ENCODE measurements at places on chromosomes 13 and 19. TPM values are rescaled to one million over a fixed set of nuclear protein-coding genes. Genes with fewer than 3 reads are reported as not detected.

EFNB2 gene
- 12.4 TPM for total RNA-seq

DNA sequence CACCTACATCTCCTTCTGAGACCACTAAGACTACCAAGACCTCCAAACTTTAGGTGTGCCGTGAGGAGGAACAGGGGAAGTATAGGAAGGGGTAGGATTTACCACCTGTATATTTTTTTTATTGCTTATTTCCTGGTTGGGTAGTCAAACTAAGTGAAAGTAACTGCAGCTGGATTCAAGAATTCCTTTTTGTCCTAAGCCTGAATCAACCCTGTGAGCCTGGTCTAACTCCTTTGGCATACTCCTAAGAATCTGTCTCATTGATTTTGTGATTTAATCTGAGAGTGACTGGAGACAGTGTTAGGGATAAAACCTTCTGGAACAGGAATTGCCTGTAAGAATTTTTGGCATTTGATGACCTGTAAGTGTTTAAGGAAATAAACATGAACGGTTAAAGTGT lies 523.5 kb upstream of the MIR17HG start:
- DNase-seq = no peak

- no peak for DNase-seq
These were observed 11.8 kb downstream of the NLRP11 start for GRCh38 chr19:55820037-55820436.

DNA sequence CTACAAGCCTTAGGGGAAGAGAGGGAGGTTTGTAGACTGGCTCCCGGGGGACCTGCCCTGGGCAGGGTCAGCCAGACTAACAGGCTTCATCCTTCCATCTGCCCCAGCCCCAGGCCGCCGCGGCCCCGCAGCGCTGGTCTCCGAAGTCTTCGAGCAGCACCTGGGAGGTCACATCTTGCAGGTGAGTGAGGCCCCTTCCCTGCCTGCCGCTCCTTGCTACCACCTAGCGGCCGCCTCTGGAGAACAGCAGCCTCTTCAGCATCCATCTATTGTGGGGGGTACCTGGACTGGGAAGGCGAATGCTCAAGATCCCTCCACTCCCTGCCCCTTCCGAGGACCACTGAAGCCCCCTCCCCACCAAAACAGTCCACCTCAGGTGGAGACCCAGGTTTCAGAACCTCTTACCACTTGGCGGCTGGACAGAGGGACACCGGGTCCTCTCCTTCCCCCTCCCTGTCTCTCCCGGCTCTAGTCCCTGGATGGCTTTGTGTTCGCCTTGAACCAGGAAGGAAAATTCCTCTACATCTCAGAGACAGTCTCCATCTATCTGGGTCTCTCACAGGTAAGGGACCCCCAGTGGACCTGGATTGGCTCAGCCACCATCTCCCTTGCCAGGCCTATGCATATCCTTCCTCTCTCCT lies 12.7 kb downstream of the NPAS1 start:
- peak; percentile 86 for DNase-seq

DNA sequence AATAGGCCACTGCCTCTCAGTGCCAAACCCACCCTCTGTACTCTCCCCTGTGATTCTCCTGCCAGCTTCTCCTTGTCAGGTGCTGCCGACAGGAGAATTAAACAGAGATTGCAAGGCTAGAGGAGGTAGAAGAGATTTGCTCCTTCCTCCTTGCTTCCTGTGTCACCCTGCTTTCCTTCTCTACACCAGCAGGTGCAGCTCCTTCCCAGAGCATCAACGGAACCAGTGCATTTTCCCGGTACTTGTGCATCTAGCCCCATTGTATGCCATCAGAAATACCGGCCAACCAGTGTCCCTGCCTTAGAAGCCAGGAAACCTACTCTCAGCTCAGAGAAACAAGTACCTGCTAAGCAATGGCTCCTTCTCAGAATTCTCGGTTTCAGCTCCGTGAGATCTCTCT lies 253.2 kb downstream of the SUCLA2 start:
- no peak for DNase-seq

SHD gene
- total RNA-seq = not detected

- peak; percentile 90 for DNase-seq
These were observed 50.5 kb upstream of the UBE2L5 start for GRCh38 chr13:30371649-30372265.

DNA sequence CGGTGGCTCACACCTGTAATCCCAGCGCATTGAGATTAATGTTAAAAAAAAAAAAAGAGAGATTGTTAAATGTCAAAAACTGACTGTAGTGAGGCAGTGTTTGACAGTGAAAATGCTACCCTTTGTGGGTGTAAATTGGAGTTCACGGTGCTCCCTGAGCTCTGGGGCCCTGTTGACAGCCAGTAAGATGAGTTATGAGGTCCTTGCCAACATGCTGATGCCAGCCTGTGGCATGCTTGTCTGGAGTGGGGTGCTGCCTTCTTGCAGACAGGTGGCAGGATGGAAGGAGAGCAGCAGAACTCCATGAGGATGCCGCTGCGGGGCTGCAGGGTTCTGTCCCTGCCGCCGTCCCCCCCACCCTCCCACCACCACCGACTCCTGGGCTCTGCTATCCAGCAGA lies 25.9 kb downstream of the PRAM1 start:
- DNase-seq = no peak

DNA sequence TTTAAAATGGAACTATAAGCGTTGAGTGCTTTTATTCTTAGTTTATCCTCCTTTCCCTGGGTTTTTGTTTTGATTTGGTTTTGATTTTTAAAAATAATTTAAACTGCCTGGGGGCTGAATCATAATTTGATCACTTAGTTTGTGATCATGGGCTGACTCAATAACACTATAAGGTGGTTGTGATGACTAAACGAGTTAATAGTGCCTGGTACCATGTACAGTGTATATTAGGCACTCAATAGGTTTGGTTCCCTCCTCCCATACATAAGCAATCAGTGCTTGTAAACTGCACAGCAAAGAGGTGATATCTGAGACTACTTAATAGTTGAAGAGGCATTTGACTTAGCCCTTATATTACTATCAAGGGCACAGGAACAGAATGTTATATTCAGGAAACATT lies 200.9 kb upstream of the RFC3 start:
- DNase-seq = no peak

DNA sequence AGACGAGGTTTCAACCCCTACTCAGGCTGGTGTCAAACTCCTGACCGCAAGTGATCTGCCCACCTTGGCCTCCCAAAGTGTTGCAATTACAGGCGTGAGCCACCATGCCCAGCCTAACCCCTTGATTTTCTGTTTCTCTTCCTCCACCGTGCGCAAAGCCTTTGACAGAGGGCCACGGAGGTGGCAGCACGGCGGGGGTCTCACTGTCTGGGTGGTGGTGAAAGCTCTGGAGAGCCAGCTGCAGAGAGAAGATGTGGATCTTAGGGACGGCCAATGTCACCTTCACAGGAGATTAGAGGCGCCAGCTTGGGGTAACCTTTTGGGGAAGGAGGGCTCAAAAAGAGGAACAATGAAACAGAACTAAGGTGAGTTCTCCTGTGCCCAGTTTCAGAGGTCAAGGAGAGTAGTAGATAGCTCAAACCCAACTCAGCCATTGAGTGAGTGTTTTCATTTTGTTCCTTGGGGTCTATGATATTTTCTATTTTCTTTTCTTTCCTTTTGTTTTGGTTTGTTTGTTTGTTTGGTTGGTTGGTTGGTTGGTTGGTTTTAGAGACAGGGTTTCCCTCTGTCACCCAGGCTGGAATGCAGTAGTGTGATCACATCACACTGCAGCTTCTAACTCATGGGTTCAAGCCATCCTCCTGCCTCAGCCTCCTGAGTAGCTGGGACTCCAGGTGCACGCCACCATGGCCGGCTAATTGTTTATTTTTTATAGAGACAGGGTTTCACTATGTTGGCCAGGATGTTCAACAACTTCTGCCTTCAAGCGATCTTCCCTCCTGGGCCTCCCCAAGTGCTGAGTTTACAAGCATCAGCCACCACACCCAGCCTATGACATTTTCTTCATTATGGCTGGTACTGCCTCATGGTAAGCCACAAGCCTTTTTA lies 37.7 kb downstream of the GPR42 start:
- DNase-seq = no peak

KASH5 gene
- not detected for total RNA-seq

GRCh38 chr19:49951806-49952478 lies 9.0 kb downstream of the SIGLEC11 start:
- peak; percentile 23 for DNase-seq

DNA sequence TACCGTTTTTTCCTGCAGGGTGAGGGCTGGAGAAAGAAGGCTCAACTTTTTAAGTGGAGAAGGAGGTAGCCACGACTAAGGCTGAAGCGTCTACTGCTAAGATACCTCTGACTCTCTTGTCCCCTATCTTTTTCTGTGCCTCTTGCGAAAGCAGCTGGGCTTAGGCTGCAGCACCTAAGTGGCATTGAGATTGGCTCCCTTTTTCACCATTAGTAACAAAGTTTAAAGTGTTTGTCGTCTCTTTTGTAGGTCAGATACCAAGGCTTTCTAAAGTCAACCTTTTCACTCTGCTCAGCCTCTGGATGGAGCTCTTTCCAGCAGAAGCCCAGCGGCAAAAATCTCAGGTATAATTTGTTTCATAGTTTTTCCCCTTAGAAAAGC lies 887 bp downstream of the CDADC1 start:
- DNase-seq = no peak

DNA sequence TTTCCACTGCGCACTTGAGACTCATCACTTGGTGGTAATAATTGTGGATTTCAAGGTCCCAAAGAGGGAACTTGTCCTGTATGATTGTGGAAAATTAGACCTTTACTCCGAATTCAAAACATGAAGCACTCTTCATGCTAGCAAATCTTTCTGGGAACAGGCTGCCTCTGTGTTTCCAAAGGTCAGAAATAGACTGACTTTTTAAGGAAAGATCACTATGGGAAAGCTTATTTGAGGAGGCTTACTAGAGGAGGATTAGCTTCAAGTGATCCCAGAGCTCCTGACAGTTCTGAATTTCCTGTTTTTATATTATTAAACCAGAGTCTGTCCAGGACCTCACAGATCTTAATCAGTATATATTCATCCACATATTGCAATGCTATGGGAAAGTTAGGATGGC lies 5.5 kb downstream of the WDFY2 start:
- DNase-seq = no peak

DNA sequence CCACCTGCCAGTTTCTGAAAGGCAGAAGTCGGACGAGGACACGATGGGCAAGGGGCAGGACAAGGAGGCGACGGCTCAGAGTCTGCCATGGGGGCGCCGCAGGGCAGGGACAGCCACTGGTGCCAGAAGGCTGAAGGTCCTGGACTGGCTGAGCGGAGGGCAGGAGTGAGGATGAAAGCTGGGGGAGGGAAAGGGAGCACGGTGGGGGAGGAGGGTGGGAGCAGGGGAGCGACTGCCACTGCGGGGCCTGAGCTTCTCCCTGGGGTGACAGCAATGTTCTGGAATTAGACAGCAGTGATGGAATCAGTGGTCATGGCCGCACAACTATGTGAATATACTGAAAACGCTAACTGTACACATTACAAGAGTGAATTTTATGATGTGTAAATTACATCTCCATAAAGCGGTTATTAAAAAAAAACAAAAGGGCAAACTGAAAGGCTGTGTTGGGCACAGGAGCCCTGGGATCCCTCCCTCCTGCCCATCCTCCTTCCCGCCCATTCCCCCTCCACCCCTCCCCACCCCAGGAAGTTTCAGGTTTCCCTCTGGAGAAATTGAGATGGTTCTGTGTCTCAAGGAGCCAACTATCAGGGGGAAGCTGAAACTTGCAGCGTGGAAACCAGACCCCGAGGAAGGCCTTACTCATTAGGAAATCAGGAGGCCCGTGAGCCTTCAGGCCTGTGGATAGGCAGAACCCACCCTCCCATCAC lies 15.9 kb downstream of the MLLT1 start:
- no peak for DNase-seq

DNA sequence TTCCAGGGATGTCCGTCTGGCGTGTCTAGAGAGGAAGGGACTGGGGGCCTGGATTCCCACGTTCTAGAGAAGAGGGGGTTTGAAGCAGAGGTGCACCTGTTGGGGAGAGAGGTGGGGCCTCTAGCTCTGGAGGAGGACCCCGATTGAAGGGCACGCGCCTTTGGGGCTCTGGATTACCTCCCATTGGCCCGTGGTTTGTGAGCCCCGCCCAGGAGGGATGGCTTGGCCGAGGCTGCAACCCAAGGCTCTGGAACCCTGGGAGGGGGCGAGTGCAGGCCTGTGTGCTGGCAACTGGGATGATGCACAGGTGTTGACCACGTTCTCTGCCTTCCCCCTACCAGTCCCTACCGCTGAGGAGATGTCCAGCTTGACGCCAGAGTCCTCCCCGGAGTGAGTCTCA lies 20.2 kb downstream of the TMEM150B start:
- DNase-seq = no peak

DNA sequence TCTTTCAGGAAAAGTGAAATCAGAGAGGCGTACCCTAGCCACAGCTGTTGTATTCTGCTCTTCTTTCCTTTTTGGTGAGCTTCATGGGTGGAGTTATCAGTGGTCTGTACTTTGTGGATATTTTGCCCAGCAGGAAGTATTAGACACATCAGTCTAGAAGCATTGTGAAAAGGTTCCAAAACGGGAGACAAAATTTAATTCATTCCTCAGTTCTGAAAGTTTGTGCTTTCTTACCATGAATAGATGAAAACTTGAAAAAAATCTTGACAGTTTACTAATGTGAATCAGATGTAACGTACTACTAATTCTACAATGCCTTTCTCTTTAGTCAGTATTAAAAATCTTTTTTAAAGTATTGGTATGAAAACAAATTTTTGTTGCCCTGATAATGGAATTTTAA lies 116.8 kb downstream of the DNAJC3 start:
- DNase-seq = no peak

PLPPR2 gene
- total RNA-seq = 19.2 TPM

GRCh38 chr19:355134-355533 lies 10.5 kb upstream of the MIER2 start:
- DNase-seq = no peak

DNA sequence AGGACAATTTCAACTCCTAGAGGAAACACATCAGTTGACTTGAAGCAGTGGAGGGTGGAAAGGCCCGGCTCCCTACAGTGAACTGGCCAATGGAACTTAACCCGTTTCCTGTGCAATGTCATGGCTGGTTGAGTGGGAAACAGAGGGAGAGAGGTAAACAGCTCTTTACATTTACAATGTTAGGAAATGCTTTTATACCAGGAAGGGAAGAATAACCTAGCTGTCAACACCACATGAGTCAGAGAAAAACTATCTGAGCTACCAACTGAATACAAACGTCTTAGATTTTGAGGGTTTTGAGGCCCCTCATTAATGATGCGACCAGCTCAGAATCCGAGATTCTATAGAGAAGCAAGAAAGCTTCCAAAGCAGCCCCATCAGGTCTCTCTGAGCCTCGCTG lies 36.7 kb downstream of the CARD8 start:
- DNase-seq = no peak

VSIG10L gene
- total RNA-seq = 1.6 TPM

- DNase-seq = no peak
These were observed 2.0 kb upstream of the JUNB start for GRCh38 chr19:12789098-12789903.

DNA sequence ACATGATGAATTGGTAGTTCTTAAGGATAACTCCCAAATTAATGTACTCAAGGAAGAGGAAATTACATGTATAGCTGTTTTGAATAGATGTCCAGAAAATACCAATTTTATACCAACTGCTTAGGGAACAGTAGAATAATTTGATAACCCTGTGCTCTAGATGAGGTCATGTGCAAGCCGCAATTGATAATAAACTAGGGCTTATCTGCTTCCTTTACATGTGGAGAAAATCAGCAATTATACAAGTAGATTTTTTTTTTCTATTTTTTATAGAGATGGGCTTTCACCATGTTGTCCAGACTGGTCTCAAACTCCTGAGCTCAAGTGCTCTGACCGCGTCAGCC lies 9.3 kb downstream of the TPT1 start:
- no peak for DNase-seq

- no peak for DNase-seq
These were observed 13.6 kb upstream of the FBXO17 start for GRCh38 chr19:38989066-38989605.

- DNase-seq = no peak
These were observed 42.4 kb downstream of the ADGRE3 start for GRCh38 chr19:14632286-14632685.
